ENCODE measurements at places on chromosomes 6 and 20.

DNA sequence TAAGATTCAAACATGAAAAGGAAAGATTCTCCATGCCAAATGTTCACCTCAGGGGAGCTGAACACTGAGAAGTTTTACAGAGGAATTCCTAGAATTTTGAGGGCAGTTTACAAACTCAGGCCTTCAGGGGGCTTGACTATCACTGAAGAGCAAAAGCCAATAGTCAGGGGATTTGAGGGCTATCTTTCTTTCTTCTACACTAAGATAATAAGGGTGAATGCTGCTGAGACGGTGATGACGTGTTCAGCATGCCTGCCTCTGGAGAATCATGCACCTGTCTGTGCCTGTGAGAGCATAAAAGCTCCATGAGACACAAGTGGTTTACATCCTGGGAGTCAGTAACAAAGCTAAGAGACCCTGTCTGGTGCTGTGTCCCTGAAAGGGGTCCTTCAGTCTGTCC, 1085.6 kb downstream of the KIF16B start:
- DNase-seq, result no peak

GRCh38 chr6:30884521-30885480, 482 bp downstream of the DDR1 start:
- peak; percentile 22 for DNase-seq

GRCh38 chr6:124742971-124743370, 219.3 kb upstream of the RNF217 start:
- DNase-seq, result no peak

DNA sequence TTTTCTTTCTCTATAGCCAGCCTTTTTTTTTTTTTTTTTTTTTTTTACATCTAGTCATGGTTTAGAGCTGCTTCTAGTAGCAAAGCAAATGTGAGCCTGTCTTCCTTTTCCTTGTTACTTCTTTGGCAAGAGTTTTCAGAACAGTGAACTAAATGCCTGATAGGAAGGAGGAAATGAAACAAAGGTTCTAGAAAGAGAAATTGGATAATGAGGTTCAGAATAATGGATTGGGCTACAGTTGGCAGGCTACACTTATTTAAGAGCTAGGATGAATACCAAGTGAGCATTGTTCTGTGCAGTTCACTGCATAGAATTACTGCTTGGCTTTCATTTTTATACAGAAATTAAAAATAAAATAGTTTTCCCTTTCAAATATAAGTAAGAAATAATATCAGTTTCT, 78.6 kb downstream of the HIVEP1 start:
- DNase-seq, result no peak

DNA sequence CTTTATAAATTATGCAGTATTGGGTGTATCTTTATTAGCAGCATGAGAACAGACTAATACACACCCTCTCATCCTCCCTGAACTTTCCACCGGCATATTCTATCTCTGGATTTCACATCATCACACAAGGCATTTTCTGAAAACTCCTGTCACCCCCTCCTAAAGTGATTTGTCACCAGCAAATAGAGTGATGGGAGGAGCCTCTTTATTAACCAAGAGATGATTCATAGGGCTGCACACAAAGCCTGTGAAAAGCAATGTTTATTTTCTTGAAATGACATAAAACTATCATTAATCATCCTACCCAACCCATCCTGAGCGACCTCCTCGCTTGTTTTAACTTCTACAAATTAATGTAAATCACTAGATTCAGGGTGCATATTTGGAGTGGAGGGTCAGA, 394.7 kb upstream of the SULF2 start:
- DNase-seq, result no peak

GRCh38 chr6:156131221-156131903, 645.8 kb upstream of the ARID1B start:
- DNase-seq, result no peak

DNA sequence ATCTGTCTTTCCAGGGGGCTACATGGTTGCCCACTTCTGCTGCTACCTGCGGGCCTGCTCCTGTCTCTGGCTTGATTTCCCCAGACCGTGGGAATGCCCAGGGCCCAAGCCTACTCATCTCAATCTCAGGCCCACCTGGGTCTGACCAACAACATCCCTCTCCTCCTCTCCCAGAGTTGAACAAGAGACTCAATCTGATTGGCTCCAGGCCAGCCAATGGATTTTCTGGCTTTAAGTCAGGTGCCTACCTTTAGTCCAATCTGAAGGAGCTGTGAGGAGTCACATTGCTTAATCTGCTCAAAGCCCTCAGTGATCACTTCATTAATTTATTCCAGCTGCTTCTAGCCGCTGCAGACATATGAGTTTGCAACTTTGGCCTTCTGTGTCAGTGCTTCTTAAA, 162.4 kb upstream of the KCNG1 start:
- DNase-seq, result no peak

DNA sequence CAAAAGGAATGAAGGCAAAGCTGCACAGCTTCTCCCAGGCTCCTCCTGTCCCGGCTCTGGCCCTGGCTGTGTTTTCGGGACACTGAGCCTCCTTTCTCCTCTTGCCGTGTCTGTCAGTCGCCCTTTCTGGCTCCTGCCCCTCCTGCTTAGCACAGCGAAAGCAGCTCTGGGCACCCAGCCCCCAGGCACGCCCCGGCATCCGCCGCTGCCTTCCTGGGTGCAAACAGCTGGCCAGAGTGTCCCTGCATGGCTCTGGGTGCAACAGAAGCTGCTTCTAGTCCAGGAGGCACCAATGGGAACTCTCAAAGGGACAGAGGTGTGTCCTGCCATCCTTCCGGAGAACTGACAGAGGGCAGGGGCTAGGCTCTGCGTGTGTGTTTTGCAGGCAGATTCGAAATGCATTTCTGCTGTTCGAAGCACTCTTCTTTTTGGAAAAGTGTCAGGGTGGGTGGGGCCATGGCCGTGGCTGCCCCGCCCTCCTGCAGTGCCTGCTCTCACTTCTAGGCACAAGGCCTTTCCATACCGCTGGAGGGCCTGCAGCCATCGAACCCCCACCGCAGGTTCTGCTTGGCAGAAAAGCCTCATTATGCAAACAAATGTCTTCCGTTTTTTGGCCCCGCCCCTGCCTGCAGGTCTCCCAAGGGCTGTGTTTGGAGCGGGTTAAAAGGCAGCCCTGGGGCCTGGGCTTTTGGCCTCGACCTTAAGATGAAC, 15.5 kb downstream of the COL9A3 start:
- DNase-seq, result peak; percentile 7

DNA sequence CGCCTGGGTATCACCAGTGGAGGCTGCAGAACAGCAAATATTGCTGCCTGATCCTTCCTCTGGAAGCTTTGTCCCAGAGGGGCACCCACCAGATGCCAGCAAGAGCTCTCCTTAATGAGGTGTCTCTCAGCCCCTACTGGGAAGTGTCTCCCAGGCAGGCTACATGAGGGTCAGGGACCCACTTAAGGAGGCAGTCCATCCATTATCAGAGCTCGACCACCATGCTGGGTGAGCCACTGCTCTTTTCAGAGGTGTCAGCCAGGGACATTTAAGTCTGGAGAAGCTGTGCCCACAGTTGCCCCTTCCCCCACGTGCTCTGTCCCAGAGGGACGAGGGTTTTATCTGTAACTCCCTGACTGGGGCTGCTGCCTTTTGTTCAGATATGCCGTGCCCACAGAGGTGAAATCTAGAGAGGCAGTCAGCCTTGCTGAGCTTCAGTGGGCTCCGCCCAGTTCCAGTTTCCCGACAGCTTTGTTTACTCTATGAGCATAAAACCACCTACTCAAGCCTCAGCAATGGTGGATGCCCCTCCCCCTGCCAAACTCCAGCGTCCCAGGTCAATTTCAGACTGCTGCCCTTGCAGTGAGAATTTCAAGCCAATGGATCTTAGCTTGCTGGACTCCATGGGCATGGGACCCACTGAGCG, 25.9 kb upstream of the AIG1 start:
- no peak for DNase-seq

DNA sequence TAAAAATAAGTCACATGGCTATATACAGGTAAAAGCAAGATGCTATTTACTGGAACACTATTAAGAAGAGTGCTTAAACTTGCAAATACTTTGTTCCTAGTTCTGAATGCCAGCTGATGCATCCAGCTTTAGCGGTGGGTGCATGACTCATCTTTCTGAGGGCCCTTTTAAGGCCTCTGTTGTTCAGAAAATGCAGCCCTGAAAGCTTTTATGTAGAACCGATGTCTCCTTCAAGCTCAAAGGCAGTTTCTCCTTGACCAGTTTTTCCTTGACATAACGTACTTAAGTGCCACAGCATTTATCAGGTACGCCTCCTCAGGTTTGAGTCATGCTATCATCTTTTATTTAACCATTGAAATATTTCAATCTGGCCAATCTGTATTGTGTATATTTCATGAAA, 82.8 kb downstream of the MLIP start:
- no peak for DNase-seq

DNA sequence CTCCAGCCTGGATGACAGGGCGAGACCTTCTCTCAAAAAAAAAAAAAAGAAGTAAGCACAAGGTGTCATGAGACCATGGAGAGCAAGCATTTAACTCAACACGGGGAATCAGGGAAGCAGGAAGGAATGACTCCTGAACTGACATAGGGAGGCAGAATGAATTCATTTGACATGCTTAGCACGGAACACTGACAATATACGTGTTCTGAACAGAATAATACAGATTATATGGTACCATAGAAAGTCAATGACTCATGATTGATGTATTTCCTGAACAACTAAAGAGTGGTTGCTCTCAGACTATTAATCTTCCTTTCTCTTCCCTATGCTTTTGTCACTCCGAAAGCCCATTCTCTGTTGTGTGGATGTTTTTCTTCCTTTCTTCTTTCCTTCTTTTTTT, 20.7 kb upstream of the ASIP start:
- no peak for DNase-seq

GRCh38 chr20:51138576-51138975, 115.7 kb upstream of the KCNG1 start:
- DNase-seq, result no peak

- DNase-seq, result peak; percentile 38
These were observed 43.2 kb downstream of the RANBP9 start for GRCh38 chr6:13668291-13668928.

DNA sequence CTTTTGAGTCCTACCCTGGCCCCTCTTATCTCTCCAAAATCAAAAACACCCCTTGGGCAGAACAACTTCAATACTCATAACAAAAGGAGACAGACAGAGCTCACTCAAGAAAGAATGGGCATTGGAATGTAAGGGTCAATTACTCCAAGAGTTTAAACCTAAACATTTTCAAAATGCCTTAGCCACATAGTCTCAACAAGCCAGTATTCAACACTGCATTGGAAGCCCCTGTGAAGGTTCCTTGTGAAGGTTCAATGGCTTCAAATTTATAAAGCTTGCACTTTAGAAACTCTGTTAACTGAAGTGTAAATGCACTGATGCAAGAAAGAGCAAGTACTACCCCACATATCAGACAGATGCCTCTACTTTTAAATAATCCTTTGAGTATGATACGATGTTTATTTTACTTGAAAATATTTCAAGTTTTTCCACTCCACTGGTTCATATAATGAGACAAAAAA, 139.1 kb upstream of the LAMP5 start:
- no peak for DNase-seq

- peak; percentile 46 for DNase-seq
These were observed 38.0 kb downstream of the HIVEP2 start for GRCh38 chr6:142906945-142907470.

- no peak for DNase-seq
These were observed 3.4 kb downstream of the COL9A1 start for GRCh38 chr6:70299456-70299855.

DNA sequence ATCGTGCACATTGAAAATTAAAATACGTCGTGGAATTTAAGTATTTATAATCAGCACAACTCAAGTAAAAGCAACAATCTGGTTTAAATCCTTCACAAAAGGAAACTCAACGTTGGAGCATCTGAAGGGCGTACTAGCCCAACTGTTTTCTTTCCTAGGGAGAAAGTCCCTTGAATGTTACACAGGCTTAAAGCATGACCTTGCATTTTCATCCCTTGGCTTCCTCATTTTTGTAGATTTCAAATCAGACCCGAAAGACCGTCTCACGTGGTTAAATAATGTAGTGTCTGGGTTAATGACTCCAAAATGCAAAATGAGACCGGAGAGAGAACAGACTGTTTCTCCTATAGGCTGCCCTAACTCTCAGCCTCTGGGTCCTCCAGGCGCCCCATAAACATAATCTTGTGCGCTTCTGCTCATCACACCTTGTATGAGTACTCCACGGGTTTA, 249.2 kb upstream of the RREB1 start:
- DNase-seq, result no peak

DNA sequence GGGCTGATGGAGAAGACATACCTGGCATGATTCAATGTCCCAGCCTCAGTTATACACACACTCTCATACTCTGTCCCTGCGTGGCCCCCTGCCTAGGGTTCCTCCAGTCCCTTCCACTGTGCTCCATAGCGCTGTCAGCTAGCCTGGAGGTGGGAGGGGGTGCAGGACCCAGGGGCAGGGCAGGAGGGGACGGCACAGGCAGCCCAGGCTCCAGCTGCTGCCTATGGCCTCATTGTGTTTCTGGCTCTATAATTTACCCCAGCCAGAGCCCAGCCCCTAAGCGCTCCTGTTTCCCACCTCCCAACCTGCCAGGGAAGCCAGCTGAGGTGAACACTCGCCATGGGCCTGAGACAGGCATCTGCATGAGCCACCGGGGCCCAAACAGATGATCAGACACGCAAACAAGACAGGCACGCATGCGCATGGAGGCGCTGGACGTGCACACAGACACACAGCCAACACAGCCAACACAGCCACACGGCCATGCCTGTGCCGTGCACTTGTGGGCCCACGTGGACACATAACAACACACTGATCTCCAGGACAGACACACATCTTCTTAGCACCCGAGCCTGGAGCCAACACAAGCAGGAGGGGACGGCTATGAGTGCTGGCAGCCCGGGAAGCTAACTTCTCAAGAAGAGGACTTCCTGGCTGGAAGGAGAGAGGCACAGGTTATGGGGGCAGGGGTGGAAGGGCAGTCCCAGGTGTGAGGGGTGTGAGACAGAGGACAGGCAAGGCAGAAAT, 124.9 kb downstream of the GRM4 start:
- no peak for DNase-seq

DNA sequence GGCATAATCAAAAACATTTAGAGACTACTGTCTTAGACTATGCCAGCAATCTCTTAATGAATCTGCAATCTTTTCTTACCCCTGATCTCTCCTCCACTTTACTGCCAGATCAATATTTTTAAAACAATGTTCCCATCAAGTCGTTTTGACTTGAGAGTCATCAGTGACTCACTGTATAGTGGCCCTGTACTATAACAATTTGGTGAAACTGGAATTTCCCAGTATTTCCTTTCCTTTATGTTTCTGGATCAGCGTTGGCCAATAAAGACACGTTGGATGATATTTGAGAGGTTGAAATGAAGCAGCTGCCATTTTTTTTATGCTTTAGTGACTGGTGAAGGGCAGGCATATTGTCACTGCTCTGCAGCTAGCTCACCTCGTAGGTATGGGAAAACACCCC, 10.1 kb upstream of the SMIM13 start:
- DNase-seq, result no peak

- DNase-seq, result peak; percentile 73
These were observed 5.5 kb upstream of the HLA-E start for GRCh38 chr6:30483677-30484279.
